ENCODE measurements at places on chromosomes 4 and X.

- no peak for DNase-seq
These were observed 29.3 kb downstream of the MOSPD2 start for GRCh38 chrX:14902537-14902936.

- DNase-seq: no peak
These were observed 57.3 kb upstream of the PRSS12 start for GRCh38 chr4:118410138-118410537.

- no peak for DNase-seq
These were observed 335.9 kb upstream of the AR start for GRCh38 chrX:67207912-67208311.

DNA sequence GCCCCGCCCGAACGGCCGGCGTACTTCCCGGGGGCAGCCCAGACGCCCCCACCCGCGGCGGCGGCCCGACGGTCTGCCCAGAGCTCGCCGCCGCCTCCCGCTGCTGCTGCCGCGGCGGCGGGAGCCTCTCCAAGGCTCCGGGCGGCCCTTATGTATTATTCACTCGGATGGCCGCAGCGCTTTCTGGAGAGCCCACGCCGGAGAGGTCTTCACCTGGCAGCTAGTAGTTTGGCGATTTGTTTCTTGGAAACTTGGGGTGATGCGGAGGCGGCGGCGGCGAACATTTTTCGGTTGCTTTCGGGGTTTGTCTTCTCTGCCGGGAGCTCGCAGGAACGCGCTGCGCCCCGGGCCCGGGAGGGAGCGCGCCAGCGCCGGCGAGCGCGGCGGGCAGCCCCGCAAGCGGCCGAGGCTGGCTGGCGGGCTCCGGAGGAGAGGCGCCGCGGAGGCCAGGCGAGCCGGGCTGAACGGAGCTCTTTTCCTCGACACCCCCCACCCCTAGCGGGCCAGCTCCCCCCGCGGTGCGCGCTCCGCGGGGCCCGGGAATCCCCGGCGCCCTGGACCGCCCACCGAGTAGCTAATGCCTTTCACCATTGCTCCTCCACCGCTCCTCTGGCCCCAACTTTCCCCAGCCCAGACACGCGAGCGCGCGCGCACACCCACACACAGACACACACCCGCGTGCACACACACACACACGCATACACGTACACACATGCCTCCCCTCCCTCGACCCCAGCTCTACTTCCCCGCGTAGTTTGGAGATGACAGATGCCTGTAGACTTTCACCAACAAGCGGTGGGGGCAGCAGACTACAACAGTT is 113.5 kb downstream of the DHX15 start:
- no peak for DNase-seq

GRCh38 chr4:150176547-150176946 is 98.3 kb downstream of the DCLK2 start:
- no peak for DNase-seq

GRCh38 chr4:113481820-113482219 is 279.7 kb downstream of the CAMK2D start:
- DNase-seq: no peak

DNA sequence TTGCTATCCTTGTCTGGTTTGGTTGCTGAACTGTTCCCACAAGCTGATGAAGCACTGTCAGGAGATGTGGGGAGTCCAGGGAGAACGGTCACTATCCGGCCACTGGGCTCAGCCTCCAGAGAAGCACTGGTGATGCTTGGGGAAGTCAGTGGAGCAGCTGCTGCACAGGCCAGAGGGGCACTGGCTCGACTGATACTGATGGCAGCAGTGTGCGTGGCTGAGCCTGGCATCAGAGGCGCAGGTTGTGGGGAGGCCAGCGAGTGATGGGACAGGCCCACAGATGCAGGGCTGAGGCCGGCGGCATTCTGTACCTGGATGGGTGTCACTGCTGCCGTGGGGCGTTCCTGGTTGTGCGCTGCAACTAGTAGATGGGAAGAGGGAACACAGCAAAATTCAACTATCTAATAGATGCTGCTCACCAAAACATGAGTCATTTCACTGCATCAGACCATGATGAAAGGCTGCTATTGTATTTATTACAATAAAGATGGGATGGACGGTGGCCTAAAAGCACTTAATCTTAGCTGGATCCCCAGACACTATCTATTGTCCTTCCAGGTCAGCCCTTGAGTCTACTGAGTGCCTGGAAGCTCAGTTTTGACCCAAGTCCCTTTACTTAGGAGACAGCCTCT is 106.3 kb upstream of the CBR4 start:
- no peak for DNase-seq

- DNase-seq: no peak
These were observed 14.6 kb downstream of the SAT1 start for GRCh38 chrX:23797371-23798128.

DNA sequence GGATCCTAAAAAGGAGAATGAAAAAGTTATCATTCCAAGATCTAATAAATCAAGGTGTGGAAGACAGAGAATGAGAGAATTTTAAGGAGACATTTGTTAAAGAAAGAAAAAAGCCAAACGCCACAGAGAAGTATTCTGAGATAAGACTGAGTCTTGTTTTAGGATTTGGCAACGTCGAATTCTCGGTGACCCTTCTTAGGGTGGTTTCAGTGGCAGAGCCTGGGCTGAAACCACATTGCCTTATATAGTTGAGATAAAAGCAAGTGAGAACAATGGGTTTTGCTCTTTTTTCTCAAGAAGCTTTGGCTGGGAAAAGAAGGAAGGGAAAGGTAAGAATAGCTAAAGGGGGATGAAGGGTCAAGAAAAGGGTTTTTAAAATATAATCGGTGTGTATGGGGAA is 209.4 kb downstream of the VEGFC start:
- DNase-seq: no peak

DNA sequence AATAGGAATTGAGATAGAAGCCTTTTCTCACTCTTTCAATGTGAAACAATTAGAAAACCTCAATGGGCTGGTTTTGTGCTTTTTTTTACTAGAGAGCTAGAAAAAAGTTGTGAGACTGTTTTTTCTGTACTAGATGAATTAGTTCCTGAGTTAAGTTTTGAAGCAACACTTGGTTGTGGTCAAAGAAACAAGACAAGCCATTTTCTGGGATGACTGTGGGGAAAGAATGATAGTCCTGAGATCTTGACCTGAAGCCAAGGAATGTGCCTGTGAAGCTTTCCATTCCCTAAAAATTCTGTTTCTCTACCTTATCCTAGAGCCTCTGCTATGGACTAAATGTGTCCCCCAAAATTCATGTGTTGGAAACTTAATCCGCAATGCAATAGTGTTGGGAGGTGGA is 157.8 kb upstream of the TLL1 start:
- DNase-seq: no peak

DNA sequence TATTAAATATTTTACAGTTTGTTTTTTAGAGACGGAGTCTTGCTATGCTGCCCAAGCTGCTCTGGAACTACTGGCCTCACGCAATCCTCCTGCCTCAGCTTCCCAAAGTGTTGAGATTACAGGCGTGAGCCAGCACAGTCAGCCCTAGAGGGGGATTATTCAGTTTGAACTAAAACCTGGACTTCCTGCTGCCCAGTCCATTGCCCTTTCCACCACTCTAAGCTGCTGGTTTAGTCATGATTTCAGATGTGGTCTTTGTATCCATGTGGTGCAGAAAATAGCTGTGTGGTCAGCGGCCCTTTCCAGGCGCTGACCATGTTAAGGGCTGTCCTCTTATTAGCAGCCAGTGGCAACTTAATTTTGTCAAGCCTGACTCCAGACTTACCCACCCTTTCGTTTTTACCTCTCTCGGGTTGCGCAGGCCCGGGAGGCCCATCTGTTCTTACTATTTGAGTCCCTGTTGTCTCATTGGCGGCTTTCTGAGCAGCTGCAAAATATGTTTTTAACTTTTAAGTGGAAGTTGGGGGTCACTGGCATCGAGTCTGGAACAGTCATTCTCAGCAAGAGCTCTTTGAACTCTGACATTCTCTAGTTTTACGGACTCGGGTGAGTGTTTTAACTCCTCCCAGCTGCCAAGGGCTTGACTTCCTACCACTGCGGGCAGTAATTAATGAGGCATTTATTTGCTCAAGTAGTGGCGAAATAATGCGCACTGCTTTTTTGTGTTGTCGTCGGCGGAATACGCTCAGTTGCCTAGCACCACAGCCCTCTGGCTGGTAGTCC is 773 bp upstream of the VMA21 start:
- DNase-seq: no peak

DNA sequence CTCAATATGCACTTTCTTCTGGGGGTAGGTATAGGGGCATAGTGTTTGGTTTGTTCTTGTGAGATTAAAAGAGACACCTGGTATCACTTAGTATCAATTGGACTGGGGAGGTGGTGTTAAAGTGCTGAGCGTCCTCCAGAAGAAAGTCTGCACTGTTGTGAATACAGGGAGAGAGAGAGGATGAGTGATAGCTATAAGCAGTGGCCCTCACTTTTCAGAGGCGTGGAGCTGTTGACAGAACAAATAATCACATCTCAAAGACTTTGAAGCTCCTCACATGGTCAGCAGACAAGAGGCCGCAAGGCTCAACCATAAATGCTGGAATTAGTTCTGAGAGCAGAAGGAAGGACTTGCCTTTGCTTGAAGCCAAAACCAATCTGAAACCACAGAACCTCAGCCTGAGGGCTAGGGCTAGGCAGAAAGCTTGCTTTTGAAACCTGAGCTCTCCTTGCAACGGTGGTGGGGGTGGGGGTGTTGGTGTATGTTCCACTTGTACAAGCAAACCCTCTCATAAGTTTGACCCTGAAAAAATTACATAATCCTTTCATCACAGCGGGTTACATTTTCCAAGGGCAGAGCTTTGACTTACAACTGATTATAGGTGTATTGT is 123.2 kb upstream of the SCML1 start:
- no peak for DNase-seq

DNA sequence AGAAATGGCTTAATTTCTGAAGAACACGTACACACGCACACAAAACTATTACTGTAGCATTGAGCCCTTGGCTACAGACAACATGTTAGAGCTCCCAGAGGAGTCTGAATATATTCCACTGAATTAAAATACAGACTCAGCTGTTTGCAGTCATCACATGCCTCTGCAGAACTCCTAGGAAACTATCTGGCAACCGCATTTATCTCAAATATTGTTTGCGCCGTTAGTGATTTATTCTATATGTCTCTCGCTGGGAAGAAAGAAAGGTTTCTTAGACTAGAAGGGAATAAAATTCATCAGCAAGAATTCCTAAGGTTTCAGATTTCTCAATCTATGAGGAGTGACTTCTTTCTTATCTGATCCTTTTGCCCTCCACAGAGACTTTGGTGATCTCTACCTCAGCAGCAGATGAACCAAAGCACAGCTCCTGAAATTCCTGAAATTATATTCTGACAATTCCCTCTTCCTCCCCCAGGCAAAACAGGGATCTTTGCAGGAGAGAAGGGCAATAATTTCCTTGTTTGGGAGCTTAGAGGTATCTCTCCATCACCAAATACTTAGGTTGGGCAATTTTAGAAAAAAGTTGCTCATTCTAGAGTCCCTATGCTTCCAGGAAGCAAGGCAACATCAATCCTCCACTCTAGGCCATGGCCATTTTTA is 199.2 kb downstream of the APBB2 start:
- DNase-seq: no peak

DNA sequence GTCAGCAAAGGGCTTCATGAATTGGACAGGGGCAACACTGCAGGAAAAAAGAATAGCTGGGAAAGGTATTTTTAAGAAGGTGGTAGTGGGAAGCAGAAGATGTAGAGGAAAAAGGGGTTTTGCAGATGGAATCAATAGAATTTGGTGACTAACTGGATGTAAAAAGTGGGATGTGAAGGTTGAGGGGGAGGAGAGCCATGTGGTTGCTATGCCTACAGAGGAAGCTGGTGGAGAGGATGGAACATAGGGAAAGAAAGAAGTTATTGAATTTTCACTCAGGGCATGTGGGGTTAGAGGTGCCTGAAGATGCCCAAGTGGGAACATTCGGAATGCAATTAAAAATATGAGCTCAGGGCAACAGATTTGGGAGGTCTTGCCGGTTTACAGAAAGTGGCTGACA is 33.0 kb downstream of the REELD1 start:
- no peak for DNase-seq

GRCh38 chr4:103645991-103646390 is 73.8 kb downstream of the TACR3 start:
- no peak for DNase-seq

GRCh38 chr4:140359562-140360427 is 13.7 kb upstream of the SCOC start:
- peak; percentile 79 for DNase-seq

DNA sequence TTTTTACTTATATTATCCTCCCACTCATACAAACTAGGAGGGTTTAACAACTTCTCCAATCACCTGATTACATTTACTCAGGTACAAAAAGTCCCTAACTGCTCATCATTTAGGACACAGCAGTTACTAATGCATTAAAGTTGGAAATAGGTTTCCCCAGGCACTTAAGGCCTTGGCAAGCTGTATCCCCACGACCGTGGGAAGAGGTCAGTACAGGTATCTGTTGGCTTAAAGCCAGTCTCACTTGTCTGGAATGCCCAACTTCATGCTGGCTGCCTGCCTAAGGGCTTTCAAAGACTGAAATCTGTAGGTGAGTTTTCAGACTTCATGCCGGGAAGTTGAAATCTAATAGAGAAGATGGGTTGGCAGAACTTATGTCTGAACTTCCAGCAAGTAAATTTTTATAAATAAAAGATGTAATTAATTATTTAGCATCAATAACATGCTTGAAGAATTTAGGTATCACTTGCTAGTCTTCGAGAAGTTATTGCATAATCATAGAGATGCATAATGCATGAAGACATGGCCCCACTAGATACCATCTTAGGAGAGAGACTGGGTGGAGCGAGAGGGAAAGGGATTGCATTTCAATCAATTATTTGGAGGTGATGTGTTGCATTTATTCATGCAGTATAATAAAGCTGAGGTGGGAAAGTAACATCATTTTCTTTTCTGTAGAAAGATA is 54.2 kb downstream of the SCD5 start:
- no peak for DNase-seq

DNA sequence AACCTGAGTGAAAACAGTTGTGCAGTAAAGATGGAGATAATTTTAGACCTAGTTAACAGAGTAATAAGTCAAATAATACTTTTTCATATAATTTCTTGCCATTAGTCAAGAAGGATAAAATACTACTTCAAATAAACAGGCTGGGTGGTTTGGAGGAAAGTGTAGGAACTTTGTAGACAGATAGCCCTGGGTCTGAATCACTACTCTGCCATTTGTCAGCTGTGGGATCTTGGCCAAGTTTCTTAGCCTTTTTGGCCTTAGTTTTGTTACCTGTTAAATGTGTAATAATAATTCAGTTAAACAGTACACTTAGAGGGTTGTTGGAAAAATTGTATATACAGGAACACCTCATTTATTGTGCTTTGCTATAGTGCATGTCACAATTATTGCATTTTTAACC is 163.7 kb downstream of the NPNT start:
- DNase-seq: no peak

- peak; percentile 22 for DNase-seq
These were observed 40.7 kb downstream of the ANXA3 start for GRCh38 chr4:78592088-78592783.

- DNase-seq: no peak
These were observed 29.9 kb upstream of the TEC start for GRCh38 chr4:48299560-48299959.

GRCh38 chrX:101206471-101206870 is 13.1 kb upstream of the DRP2 start:
- DNase-seq: no peak

GRCh38 chr4:177349191-177349590 is 39.5 kb downstream of the NEIL3 start:
- no peak for DNase-seq

GRCh38 chr4:98150092-98150761 is 7.0 kb upstream of the STPG2 start:
- no peak for DNase-seq

Measured in T-helper 2 cell (primary cell).